Hematopoietic multipotent progenitor cell treated with erythropoietin and hydrocortisone succinate and interleukin-3 and kit ligand, for 6 days (in vitro differentiated cells): ENCODE measurements at places on chromosomes 1 and 21.

DNA sequence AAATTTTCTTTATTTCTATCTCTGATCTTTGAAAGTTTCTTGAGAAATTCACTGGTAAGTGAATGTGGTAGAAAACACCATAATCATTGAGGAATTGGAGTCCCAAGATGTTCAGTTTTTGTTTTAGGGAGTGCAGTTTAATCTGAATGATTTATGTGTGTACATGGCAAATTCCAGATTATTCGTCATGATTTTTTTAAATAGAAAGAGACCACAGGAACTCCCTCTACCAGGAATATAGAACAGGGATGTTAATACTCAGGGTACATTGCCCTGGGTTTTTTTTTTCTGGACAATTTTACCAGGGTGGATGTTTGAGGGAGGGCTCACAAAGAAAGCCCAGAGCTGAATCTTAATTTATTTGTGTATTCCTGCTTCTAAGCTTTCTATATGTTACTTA lies 109.0 kb downstream of the VPS13D start:
- no peak for DNase-seq

DNA sequence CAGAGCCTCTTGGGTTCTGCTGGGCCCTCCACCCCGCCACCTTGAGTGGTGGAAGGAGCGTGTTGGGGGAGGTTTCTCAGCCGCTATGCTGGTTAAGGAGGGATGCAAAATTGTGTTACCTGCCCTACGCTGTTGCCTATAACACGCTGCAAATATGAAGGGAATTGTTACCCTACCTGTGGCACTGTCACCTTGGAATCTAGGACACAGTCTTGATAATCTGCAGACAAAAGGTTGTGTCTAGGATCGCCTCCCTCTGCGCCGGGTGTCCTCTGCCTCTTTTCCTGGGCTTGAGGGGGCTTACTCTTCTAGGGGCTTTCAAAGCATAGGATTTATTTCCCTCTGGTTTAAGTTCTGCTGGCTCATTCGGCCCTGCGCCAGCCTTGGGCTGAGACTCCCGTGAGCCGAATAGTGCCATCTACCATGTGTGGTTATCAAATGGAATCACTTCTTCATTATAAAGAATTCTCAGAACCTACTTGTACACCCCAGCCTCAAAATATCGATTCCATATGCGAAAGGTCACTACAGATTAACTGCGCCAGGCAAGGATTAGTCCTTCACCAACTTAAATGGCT lies 697 bp downstream of the SLC22A15 start:
- peak; percentile 23 for DNase-seq

DNA sequence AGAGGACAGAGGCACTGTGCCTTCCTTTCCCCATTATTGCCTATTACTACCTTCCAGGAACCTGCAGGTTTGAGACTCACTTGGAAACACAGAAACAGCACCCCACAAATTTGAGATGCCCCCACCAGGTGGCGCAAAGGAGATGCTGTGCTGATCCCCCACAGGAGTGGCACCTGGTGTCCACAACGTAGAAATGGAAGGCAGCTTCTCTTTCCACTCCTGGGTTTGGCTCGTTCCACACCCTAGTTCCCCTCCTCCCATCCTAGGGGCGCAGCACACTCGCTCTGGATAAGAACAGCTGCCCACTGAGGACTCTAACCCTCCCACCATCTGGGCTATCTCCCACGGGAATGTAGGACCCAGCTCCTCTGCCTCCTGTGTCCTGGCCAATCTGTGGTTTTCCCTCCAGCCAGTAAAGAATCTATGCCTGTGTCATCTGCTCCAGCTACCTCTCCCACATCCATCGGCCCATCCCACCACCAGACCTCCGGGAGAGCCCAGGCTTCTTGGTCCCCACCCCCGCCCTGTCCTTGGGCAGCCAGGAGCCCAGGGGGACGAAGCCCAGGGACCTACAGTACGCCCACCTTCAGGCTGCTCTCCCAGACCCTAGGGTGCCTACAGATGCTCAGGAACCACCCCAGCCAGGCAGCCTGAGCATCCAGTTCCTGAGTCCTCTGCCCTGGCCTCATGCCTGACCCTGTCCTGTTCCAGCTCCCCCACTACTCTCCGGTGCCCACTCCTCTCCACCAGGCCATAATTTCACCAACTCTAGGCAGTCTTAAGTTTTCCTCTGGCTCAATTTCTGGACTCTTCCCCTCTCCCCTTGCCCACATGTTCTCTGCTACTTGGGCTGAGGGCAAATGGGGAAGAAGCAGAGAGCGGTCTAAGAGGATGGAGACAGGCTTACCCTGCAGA lies 549 bp downstream of the THBS3 start:
- peak; percentile 92 for DNase-seq

DNA sequence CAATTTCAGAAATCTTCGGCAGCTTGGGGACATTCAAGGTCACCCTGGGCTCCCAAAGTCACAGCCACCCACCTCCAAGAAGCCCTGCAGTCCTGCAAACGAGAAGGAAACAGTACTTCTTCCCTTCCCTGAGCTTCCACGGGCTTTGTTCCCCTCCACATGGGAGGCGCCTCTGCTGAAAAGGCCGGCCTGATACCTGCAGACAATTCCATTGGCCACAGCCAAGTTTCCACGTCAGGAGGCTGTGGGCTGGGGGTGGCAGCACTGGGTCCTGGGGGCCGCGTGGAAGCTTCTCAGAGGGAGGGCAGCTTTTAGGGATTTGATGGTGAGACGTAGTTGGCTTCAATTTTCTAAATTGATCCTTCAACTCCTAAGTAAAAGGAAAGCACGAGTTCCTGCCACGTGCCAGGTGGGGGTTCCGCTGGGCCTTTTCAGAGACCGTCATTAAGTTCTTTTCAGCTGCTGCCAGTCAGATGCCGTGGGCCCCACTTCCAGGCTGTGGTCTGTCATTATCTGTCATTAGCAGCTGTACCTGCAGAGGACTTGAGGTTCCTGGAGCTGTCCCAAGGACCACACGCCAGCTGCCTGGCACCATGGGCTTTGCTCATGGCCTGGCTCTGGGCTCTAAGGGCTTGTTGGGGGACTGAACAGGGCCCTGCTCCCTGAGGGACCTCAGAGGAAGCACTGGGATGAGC lies 98.7 kb downstream of the CRYAA start:
- peak; percentile 92 for DNase-seq

GRCh38 chr1:235127732-235128455 lies 743 bp downstream of the TOMM20 start:
- peak; percentile 33 for DNase-seq

GRCh38 chr1:89351597-89352311 lies 12.1 kb upstream of the GBP6 start:
- no peak for DNase-seq

- no peak for DNase-seq
Observed at GRCh38 chr1:47756411-47756810, 240.8 kb downstream of the TRABD2B start.

GRCh38 chr1:236353813-236354212 lies 40.3 kb upstream of the EDARADD start:
- no peak for DNase-seq

GRCh38 chr21:25589887-25590286 lies 17.4 kb downstream of the MRPL39 start:
- DNase-seq: no peak

DNA sequence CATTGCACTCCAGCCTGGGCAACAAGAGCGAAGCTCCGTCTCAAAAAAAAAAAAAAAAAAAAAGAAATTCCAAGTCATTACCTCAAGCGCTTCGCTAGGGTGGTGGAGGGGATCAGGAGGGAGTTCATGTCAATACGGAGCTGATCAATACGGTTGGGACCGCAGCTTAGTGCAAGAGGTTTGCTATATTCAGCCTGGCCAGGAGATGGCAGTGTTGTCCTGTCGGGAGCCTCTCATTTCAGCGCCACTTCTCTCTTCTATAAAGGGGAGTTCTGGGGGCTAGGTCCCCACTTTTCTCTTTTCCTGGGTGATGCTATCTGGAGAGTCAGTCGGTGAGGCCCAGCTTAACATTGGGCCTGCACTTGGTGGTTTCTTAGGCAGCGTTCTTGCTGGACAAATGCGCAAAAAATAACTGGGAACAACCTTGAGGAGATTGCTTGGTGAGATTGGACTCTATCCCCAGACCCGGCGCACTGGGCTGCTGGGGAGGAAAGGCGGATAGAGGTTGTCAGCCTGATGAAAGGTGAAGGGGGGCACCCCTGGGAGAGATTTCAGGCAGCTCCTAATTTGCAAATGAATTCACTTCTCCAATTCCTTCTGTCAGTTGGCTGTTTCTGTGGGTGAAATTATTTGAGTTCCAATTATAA lies 40.4 kb downstream of the KIAA0040 start:
- DNase-seq: peak; percentile 77

- no peak for DNase-seq
Observed at GRCh38 chr21:33522297-33522952, 19.5 kb downstream of the GART start.

DNA sequence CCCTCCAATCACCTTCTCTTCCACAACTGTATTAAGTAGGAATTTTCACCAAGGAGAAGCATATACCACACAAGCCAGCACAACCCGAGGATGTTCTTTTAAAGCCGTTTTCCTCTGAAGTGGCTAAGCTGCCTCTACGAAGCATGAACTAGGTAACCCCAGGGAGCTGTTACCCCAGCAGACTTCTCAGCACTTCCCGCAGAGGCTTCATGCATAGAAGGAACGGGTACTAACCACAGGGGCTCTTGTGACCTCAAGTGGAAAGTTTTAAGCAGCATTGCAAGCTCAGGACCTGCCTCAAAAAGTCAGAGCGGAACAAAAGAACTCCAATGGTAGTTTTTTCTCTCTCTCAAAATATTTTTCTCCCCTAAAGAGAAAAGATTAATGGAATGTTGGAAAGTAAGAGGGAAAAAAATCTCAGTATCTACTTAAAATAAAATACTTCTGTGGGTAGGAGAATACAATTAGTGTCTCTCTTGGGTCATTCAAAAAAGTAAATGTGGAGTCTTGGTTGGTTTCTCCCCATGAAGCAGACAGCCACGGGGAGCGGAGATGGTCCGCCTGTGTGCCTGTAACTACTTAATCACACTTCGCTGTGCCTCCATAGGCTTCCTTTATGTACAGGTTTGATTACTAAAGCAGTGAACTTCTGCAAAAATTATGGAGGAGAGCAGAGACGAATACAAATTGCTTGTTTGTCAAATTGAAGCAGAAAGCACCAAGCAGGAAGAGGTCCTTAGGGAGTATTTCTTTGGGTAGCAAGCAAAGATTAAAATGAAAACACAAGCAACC lies 40.9 kb downstream of the STX6 start:
- DNase-seq: peak; percentile 37

GRCh38 chr1:212987702-212988322 lies 27.9 kb downstream of the ANGEL2 start:
- no peak for DNase-seq
